ENCODE measurements at places on chromosomes 2 and 18.

- DNase-seq, result no peak
Observed at GRCh38 chr2:114754907-114755563, 312.6 kb downstream of the DPP10 start.

DNA sequence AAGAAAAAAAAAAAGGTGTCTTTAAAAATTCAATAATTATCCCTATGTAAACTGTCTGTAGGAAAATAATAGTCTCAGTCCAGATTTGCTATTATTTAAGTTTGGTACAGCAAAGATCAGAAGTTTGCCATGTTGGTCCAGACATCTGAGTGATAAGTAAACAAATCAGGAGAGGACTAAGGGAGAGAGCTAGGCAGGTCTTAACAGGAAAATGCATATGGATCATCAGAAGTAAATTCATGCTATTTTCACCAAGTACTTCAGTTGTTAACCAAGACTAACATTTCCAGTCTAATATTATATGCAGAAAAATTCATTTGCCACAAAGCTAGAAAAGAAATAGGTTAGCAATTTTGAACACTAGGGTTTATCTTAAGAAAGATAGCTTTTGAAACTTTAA, 95.0 kb upstream of the STK17B start:
- no peak for DNase-seq

GRCh38 chr18:75977081-75977480, 518.0 kb downstream of the ZNF516 start:
- no peak for DNase-seq

- no peak for DNase-seq
Observed at GRCh38 chr2:86226070-86226469, 26.8 kb downstream of the MRPL35 start.

DNA sequence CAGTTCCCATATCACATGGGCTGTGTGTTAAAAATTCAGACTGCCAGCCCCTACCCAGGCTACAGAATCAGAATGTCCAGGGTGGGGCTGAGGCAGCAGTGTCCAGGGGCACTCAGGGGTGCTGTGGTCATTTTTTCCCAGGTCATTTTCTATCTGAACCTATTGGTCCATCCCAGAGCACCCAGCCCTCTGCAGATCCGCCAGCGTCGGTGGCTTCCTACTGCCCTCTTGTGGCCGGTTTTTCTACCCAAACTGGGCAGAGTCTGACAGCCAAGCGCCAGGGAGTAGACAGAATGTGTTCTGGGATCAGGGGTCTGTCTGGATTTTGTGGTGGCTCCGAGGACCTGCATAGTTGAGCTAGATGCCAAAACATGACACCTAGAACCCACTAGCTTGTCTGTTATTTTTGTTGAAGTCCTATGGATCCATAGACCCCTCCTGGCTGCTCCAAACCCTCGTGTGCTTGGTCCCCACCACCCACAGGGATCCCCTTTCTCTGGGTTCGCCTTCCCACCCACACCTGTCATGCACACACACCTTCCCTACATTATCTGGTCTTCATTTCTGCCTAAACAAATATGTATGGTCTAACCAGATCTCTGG, 34.1 kb upstream of the RMDN2 start:
- peak; percentile 24 for DNase-seq

GRCh38 chr18:59264651-59265245, 8.5 kb downstream of the RAX start:
- no peak for DNase-seq

- no peak for DNase-seq
Observed at GRCh38 chr2:46974659-46975058, 59.1 kb upstream of the MCFD2 start.

DNA sequence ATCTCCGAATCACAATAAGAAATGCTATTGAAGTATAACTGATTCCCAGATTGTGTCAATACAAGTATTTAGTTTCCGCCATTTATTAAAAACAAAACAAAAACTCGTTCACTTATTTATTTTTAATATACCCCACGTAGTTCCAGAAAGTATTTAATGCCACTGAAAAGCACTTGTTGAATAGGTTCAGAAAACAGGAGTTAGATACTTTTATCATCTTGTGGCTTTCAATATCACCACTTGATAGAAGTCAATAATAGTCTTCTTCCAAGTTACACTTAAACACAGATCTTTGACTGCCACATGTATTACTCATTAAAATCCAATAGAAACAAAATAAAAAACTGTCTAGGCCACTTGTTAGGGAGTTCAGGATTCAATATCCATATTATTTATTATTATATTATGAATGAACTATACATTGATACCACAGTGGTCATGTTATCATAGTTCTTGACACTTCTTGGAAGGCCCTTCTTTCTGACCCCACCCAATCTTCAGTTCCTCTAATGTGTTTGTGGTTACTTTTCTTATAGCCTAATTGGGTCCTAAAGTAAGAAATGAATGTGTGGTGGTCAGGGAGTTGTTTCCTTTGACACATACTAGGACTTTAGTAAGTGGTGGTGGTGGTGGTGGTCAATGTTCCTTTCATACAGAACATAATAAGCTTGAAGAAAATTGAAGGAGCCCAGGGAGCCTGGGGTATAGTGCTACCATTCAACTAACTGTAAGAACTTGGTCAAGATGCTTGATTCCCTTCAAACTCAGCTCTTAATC, 221.3 kb upstream of the ITGA4 start:
- DNase-seq, result no peak

- DNase-seq, result no peak
Observed at GRCh38 chr2:69743847-69744264, 1.9 kb downstream of the ANXA4 start.

DNA sequence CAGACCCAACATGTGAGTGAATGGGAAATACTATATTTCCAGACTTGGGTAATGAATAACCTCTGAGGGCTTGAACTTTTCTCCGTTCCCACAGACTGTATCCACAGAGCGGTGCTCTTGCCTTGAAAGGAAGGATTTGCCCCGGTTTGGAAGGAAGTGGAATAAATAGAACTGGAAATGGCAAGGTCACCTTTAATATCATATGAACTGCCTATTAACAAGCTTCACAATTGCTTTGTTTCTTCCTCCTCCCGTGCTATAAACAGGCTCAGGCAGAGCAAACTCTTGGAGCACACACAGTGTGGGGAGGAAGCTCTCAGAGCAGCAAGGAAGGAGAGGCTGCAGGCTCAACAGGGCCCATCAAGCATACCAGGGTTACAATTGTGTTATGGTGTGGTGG, 28.5 kb upstream of the DARS1 start:
- no peak for DNase-seq

DNA sequence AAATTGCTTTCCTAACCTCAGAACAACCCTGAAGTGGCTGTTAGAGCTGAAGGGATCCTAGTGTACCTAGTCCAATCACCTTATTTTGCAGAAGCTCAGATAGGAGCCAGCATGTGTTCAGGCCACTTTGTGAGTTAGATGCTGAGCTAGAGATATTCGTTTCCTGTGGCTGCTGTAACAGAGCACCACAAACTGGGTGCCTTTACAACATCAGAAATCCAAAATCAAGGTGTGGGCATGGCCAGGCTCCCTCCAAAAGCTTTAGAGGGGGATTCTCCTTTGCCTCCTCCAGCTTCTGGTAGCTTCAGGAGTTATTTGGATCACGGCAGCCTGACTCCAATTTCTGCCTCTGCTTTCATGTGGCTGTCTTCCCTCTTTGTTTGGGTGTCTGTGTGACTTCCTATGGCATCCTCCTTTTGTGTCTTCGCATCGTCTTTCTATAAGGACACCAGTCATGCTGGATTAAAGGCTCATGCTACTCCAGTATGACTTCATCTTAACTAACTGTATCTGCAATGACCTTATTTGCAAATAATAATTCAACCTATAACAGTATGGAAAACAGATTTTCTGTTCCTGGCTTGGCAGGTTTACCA, 86.3 kb upstream of the TGFA start:
- DNase-seq, result no peak
